ENCODE measurements at places on chromosomes 16 and 17. TPM values are rescaled to one million over a fixed set of nuclear protein-coding genes. Genes with fewer than 3 reads are reported as not detected.

GRCh38 chr17:60224064-60224463 lies 74.3 kb downstream of the CA4 start:
- no peaks in the 10 kb centered on the region for H3K27me3 ChIP-seq
- no peaks in the 10 kb centered on the region for H3K4me1 ChIP-seq
- H3K27ac ChIP-seq: no peak overlapping the region
- peak; percentile 4 for DNase-seq

DNA sequence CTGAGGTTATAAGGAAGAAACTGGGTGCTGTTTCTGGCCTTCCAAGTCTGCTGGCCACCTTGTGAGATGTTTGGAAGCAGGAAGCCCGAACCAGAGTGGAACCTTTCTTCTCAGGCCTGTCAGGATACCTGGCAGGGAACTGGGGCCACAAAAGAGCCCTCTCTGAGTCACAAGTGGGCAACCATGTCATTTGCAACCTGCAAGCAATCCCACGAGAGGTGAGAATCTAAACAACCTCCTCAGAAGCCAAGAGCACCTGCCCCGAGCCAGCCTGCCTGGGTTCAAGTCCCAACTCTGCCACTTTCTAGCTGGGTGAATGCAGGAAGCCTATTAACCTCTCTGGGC lies 3.3 kb downstream of the COTL1 start:
- H3K36me3 ChIP-seq: no peaks in the 10 kb centered on the region
- H3K27ac ChIP-seq: no peak overlapping the region
- H3K27me3 ChIP-seq: no peaks in the 10 kb centered on the region
- H3K4me1 ChIP-seq: peaks cover 16% of the 10 kb centered on the region

GRCh38 chr17:19261426-19261825 lies 24.3 kb downstream of the EPN2 start:
- H3K27ac ChIP-seq: no peak overlapping the region
- H3K27me3 ChIP-seq: no peaks in the 10 kb centered on the region
- no peak for DNase-seq
- H3K4me1 ChIP-seq: peaks cover 23% of the 10 kb centered on the region

- no peak overlapping the region for H3K27ac ChIP-seq
- DNase-seq: peak; percentile 19
- H3K4me1 ChIP-seq: peaks cover 15% of the 10 kb centered on the region
- H3K27me3 ChIP-seq: no peaks in the 10 kb centered on the region
- no peaks in the 10 kb centered on the region for H3K36me3 ChIP-seq
- H3K4me3 ChIP-seq: no peak overlapping the region
Measured at GRCh38 chr17:68351395-68351794, 60.1 kb downstream of the ARSG start.

- DNase-seq: no peak
- no peaks in the 10 kb centered on the region for H3K36me3 ChIP-seq
- no peak within 1 kb of the TSS for H3K27ac ChIP-seq
- H3K4me3 ChIP-seq: peak within 1 kb of the TSS; percentile 72
Measured at GRCh38 chr16:31213877-31214707, at the start of gene TRIM72. TSS of gene TRIM72 (plus strand) at chr16:31214119. CDS start at chr16:31214739, 620 bp downstream.

- H3K4me1 ChIP-seq: no peaks in the 10 kb centered on the region
- no peak for DNase-seq
- no peaks in the 10 kb centered on the region for H3K27me3 ChIP-seq
Measured at GRCh38 chr16:79008869-79009179, 591.7 kb downstream of the MAF start.

TBC1D26 gene
- not detected for total RNA-seq
